Liver (tissue), 10 donors: ENCODE measurements at places on chromosomes 1 and 21. TPM values are rescaled to one million over a fixed set of nuclear protein-coding genes. Genes with fewer than 3 reads are reported as not detected.

DNA sequence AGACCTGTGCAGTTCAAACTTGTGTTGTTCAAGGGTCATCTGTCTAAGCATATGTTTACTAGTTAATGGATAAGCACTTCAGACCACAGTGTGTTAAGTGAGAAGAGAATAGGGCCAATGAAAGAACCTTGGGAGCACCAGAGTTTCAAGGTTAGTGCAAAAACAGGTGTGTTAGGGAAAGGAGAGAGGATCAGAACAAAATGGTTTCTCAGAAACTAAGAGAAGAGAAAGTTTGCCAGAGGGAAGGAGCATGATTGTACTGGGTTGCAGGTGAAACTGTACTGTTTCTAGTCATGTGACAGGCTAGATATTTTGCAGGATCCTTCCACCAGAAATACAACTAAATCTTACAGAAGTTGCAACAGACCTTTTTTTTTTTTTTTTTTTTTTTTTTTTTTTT is 23.3 kb downstream of the RPRD2 start:
- H3K27me3 ChIP-seq, result no peaks in the 10 kb centered on the region
- H3K4me1 ChIP-seq, result peaks cover 31% of the 10 kb centered on the region
- H3K4me3 ChIP-seq, result no peak overlapping the region
- H3K36me3 ChIP-seq, result no peaks in the 10 kb centered on the region
- DNase-seq, result no peak
- peak overlapping the region; percentile 39 for H3K27ac ChIP-seq

GRCh38 chr1:236734141-236734765 is 48.0 kb downstream of the ACTN2 start:
- no peaks in the 10 kb centered on the region for H3K36me3 ChIP-seq
- no peak overlapping the region for H3K4me3 ChIP-seq
- DNase-seq, result no peak
- no peak overlapping the region for H3K27ac ChIP-seq
- H3K27me3 ChIP-seq, result no peaks in the 10 kb centered on the region

DNA sequence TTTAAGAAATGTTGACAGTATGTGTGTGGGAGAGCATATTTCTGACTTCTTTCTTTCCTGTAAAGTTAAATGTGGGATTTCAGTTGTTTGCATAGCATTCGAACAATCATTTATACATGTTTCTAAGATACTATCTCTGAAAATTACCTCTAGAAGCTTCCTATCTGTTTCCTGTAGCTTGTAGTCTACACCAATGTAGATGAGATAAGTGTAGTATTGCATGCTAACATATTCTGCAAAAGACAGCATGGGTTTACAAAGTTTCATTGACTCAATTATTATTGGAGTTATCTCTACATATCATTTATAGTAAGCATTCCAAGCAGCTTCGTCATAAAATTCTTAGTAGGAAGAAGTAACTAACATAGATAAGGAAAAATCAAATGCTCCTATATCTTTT is 98.9 kb upstream of the DPYD start:
- no peak overlapping the region for H3K4me3 ChIP-seq
- no peaks in the 10 kb centered on the region for H3K4me1 ChIP-seq
- no peaks in the 10 kb centered on the region for H3K36me3 ChIP-seq
- no peak for DNase-seq
- no peak overlapping the region for H3K27ac ChIP-seq

DNA sequence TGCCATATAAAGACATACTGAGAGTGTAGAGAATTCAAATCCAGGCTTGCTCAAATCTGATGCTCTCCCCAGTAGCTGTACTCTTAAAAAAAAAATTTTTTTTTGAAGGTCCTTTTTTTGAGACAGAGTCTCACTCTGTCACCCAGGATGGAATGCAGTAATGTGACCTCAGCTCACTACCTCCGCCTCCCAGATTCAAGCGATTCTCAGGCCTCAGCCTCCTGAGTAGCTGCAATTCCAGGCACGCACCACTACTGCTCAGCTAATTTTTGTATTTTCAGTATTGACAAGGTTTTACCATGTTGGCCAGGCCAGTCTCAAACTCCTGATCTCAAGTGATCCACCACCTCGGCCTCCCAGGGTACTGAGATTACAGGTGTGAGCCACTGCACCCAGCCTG is 28.7 kb downstream of the STYXL2 start:
- H3K27me3 ChIP-seq, result no peaks in the 10 kb centered on the region
- H3K36me3 ChIP-seq, result no peaks in the 10 kb centered on the region
- H3K4me1 ChIP-seq, result peaks cover 9% of the 10 kb centered on the region

- DNase-seq, result no peak
- peak overlapping the region; percentile 71 for H3K27ac ChIP-seq
- peak overlapping the region; percentile 79 for H3K4me3 ChIP-seq
- no peaks in the 10 kb centered on the region for H3K27me3 ChIP-seq
Observed at GRCh38 chr1:117122330-117123025, 929 bp upstream of the TRIM45 start.

POU2F1 gene
- total RNA-seq, result 10.5 TPM

DNA sequence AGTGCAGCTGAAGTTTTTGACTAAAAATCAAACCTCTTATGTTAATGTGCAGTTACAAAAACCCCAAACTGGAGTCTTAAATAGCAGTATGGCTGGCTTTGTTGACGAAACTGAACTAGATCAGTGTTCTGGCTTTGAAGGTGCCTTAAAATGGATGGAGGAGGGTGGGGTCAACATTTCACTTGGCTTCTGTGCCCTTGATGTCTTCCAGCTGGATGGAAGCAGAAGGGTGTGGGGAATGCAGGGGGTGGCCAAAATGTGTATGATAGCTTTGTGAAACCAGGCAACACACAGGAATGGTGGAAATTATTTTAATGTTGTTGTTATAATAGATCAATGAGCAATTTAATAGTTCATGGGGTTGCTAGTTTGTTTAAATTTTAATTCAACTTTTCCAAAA is 96.8 kb upstream of the C1orf105 start:
- H3K4me3 ChIP-seq, result no peak overlapping the region
- no peaks in the 10 kb centered on the region for H3K4me1 ChIP-seq
- no peak for DNase-seq
- H3K36me3 ChIP-seq, result no peaks in the 10 kb centered on the region
- H3K27me3 ChIP-seq, result no peaks in the 10 kb centered on the region

GRCh38 chr1:231814021-231814420 is 187.4 kb downstream of the DISC1 start:
- DNase-seq, result no peak
- H3K4me3 ChIP-seq, result no peak overlapping the region
- no peaks in the 10 kb centered on the region for H3K4me1 ChIP-seq

- no peaks in the 10 kb centered on the region for H3K36me3 ChIP-seq
- peaks cover 3% of the 10 kb centered on the region for H3K4me1 ChIP-seq
- H3K4me3 ChIP-seq, result no peak overlapping the region
- no peak overlapping the region for H3K27ac ChIP-seq
- no peak for DNase-seq
- H3K27me3 ChIP-seq, result no peaks in the 10 kb centered on the region
Observed at GRCh38 chr1:15031251-15031933, 122.2 kb upstream of the TMEM51 start.

LEPR gene
- 99.8 TPM for total RNA-seq

GRCh38 chr1:112544011-112544688 is 35.4 kb downstream of the WNT2B start:
- H3K27me3 ChIP-seq, result no peaks in the 10 kb centered on the region
- H3K36me3 ChIP-seq, result no peaks in the 10 kb centered on the region
- no peak for DNase-seq
- H3K4me3 ChIP-seq, result no peak overlapping the region

GBP6 gene
- total RNA-seq, result 0.08 TPM

DNA sequence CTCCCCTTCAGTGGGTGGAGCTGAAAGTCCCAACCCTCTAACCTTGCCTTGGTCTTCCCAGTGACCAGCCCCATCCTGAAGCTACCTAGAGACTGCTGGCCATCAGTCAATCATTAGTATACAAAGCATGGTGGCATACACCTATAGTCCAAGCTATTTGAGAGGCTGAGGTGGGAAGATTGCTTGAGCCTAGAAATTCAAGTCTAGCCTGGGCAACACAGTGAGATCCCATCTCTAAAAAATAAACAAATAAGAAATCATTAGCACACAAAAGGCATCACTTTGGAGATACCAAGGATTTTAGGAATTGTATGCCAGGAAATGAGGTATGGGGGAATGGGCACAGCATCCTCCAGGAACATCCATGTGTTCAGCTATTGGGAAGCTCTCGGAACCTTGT is 4.4 kb upstream of the IFI6 start:
- no peaks in the 10 kb centered on the region for H3K36me3 ChIP-seq
- peaks cover 12% of the 10 kb centered on the region for H3K4me1 ChIP-seq
- DNase-seq, result no peak
- no peak overlapping the region for H3K27ac ChIP-seq
- no peak overlapping the region for H3K4me3 ChIP-seq
- H3K27me3 ChIP-seq, result no peaks in the 10 kb centered on the region

KRTAP19-1 gene
- not detected for total RNA-seq

- H3K36me3 ChIP-seq, result no peaks in the 10 kb centered on the region
- no peak overlapping the region for H3K27ac ChIP-seq
- H3K4me3 ChIP-seq, result no peak overlapping the region
- no peak for DNase-seq
Observed at GRCh38 chr1:168427051-168427450, 116.7 kb downstream of the XCL2 start.

- no peaks in the 10 kb centered on the region for H3K4me1 ChIP-seq
- no peak overlapping the region for H3K27ac ChIP-seq
- DNase-seq, result peak; percentile 19
- no peak overlapping the region for H3K4me3 ChIP-seq
- H3K27me3 ChIP-seq, result peaks cover 2% of the 10 kb centered on the region
Observed at GRCh38 chr1:30406996-30407864, 316.2 kb downstream of the MATN1 start.

OPRD1 gene
- not detected for total RNA-seq

SLAMF9 gene
- total RNA-seq, result not detected

GRCh38 chr21:41064334-41064791 is 103.6 kb upstream of the BACE2 start:
- no peak overlapping the region for H3K27ac ChIP-seq
- no peak for DNase-seq
- H3K4me1 ChIP-seq, result no peaks in the 10 kb centered on the region
- peaks cover 7% of the 10 kb centered on the region for H3K27me3 ChIP-seq

THEM5 gene
- not detected for total RNA-seq

GRCh38 chr21:34890724-34891612 is 158.1 kb downstream of the RUNX1 start:
- H3K4me3 ChIP-seq, result no peak overlapping the region
- H3K36me3 ChIP-seq, result no peaks in the 10 kb centered on the region
- no peak overlapping the region for H3K27ac ChIP-seq

TMEM54 gene
- 0.92 TPM for total RNA-seq

ATP1A4 gene
- total RNA-seq, result not detected

GRCh38 chr1:170674986-170675385 is 11.1 kb downstream of the PRRX1 start:
- no peak for DNase-seq
- peaks cover 2% of the 10 kb centered on the region for H3K27me3 ChIP-seq
- H3K4me3 ChIP-seq, result no peak overlapping the region
- H3K4me1 ChIP-seq, result no peaks in the 10 kb centered on the region
- no peaks in the 10 kb centered on the region for H3K36me3 ChIP-seq

GRCh38 chr1:5311147-5311546 is 656.7 kb downstream of the AJAP1 start:
- H3K4me3 ChIP-seq, result no peak overlapping the region
- DNase-seq, result no peak
- H3K36me3 ChIP-seq, result no peaks in the 10 kb centered on the region

NES gene
- total RNA-seq, result 2.5 TPM

- peaks cover 4% of the 10 kb centered on the region for H3K36me3 ChIP-seq
- no peak for DNase-seq
- no peak overlapping the region for H3K27ac ChIP-seq
- H3K4me1 ChIP-seq, result peaks cover 4% of the 10 kb centered on the region
- no peak overlapping the region for H3K4me3 ChIP-seq
Observed at GRCh38 chr1:12209495-12209832, 20.4 kb upstream of the VPS13D start.

RAB4A gene
- 16.5 TPM for total RNA-seq
